ENCODE measurements at places on chromosomes 12 and 14.

- H3K27ac ChIP-seq, result no peak overlapping the region
- H3K27me3 ChIP-seq, result no peaks in the 10 kb centered on the region
- DNase-seq, result peak; percentile 65
Observed at GRCh38 chr12:9745199-9745598, 12.3 kb upstream of the CLECL1 start.

GRCh38 chr14:92502541-92503286, 10.9 kb upstream of the RIN3 start:
- DNase-seq, result no peak
- no peaks in the 10 kb centered on the region for H3K27me3 ChIP-seq
- no peak overlapping the region for H3K27ac ChIP-seq
- no peaks in the 10 kb centered on the region for H3K36me3 ChIP-seq
- no peak overlapping the region for H3K4me3 ChIP-seq
- H3K4me1 ChIP-seq, result no peaks in the 10 kb centered on the region

DNA sequence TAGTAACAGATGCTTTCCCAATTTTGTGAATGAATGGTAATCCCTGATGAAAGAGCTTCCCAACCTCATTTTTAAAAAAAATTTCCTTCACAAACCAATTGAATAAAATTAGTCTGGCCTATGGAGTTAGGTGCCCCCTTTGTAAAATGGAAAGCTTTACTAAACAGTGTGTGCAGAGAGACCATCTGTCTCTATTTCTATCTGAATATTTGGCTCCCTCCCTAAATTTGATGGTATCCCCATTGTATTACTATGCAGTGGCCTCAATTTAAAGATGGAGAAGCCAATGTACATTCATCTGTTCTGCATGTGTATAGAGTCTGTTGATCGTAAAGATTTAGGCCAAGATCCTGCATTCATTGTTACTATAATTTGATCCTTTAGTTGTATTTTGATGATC, 397.7 kb upstream of the RGS6 start:
- no peaks in the 10 kb centered on the region for H3K36me3 ChIP-seq
- H3K4me3 ChIP-seq, result no peak overlapping the region
- DNase-seq, result no peak
- peaks cover 2% of the 10 kb centered on the region for H3K4me1 ChIP-seq
- H3K27ac ChIP-seq, result no peak overlapping the region

- no peaks in the 10 kb centered on the region for H3K36me3 ChIP-seq
- peak; percentile 87 for DNase-seq
- no peak overlapping the region for H3K4me3 ChIP-seq
- no peaks in the 10 kb centered on the region for H3K27me3 ChIP-seq
- H3K27ac ChIP-seq, result no peak overlapping the region
- H3K4me1 ChIP-seq, result peaks cover 4% of the 10 kb centered on the region
Observed at GRCh38 chr14:54175298-54175942, 218.8 kb upstream of the BMP4 start.

- DNase-seq, result no peak
- no peak overlapping the region for H3K27ac ChIP-seq
- no peaks in the 10 kb centered on the region for H3K36me3 ChIP-seq
- H3K4me3 ChIP-seq, result no peak overlapping the region
- H3K27me3 ChIP-seq, result no peaks in the 10 kb centered on the region
Observed at GRCh38 chr14:73437206-73437605, 21.1 kb downstream of the NUMB start.

DNA sequence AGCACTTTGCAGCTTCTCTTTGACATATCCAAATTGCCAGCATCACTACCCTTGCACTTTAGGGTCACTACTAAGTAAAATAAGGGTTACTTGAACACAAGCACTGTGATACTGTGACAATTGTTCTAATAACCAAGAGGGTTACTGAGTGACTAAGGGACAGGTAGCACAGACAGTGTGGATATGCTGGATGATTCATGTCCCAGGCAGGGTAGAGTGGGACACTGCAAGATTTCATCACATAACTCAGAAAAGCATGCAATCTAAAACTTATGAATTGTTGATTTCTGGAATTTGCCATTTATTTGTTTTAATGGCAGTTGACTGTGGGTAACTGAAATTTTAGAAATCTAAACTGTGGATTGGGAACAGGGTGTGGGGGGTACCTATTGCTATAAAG, 218.8 kb downstream of the KITLG start:
- no peak overlapping the region for H3K27ac ChIP-seq
- H3K4me1 ChIP-seq, result peaks cover 6% of the 10 kb centered on the region
- no peak overlapping the region for H3K4me3 ChIP-seq
- no peaks in the 10 kb centered on the region for H3K27me3 ChIP-seq

DNA sequence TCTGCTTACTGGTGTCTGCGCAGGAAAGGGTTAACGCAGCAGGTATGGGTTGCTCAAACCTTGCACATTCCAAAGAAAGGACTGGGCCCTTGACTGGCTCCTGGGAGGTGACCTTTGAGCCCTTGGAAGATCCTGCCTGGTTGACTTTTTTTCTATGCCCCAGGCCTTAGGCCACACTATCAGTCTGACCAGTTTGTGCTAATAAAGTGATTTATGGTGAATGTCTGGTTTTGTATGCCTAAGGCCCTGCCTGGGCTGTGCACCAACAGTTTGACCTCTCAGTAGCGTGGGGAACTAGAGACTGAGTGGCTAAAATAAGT, 61.4 kb upstream of the SCN8A start:
- H3K27ac ChIP-seq, result no peak overlapping the region
- H3K4me1 ChIP-seq, result no peaks in the 10 kb centered on the region
- H3K36me3 ChIP-seq, result no peaks in the 10 kb centered on the region
- H3K27me3 ChIP-seq, result no peaks in the 10 kb centered on the region

DNA sequence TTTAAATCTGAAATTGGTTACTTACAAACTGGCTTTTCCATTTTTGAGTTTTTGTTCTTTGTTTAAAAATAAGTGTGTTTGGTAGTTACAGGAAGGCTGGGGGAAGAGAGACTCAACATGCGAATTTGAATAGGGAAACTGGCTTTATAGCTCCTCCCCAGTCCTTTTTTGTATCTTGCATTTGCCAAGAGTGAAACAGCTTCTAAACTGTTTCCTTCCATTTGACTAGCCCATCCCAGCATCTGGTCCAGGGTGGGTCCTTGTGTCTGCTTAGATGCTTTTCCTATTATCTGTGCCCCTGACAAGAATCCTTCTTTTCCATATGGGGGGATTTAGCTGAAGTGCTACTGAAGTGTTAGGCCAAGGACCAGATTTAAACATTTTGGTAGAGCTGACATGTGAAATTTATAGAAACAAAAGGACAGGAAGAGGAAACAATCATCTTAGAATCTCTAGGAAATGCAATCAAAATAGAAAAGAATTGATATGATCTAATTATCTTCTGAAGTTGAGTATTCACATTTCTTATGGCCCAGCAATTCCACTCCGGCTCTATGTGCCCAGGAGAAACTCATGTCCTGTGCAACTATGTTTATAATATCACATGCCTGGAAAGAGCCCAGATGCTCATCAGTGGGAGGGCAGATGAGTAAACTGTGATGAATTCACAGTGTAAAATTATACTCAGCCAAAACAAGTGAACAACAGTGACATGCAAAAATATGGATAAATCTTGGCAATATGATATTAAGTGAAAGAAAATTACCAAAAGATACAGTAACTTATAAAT, 7.4 kb downstream of the SMOC1 start:
- no peaks in the 10 kb centered on the region for H3K27me3 ChIP-seq
- no peak overlapping the region for H3K4me3 ChIP-seq
- no peaks in the 10 kb centered on the region for H3K4me1 ChIP-seq
- DNase-seq, result no peak
- no peak overlapping the region for H3K27ac ChIP-seq
- H3K36me3 ChIP-seq, result no peaks in the 10 kb centered on the region

DNA sequence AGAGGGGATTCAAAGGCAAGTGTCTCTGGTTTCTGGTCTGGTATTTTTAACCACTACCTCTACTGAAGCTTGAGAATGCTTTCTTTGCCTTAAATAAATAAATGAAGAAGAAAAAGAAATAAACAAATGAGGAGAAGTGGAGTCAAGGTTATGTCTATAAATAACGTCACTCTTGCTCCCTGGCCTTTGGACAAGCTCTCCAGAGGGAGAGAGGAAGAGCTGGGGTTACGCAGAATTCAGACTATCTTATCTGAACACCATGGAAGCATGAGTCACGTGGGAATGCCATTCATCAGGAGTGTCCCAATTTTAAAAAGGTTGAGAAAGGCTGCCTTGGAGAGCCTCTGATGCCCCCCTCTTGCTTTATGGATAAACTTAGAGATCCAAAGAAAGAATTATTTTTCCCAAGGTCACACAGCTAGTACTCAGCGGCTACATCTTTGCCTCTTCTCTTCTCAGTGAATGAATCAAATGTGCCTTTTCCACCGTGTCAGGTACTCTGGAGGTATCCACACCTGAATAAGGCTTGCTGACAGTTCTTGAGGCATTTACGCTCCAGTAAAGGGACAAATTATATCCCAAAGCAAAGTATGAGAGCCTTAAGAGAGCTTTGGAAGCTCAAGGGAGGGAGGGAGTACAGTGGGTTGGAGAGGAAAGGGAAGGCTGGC, 12.9 kb upstream of the MSI1 start:
- no peak for DNase-seq
- no peak overlapping the region for H3K27ac ChIP-seq
- H3K36me3 ChIP-seq, result no peaks in the 10 kb centered on the region
- no peak overlapping the region for H3K4me3 ChIP-seq

DNA sequence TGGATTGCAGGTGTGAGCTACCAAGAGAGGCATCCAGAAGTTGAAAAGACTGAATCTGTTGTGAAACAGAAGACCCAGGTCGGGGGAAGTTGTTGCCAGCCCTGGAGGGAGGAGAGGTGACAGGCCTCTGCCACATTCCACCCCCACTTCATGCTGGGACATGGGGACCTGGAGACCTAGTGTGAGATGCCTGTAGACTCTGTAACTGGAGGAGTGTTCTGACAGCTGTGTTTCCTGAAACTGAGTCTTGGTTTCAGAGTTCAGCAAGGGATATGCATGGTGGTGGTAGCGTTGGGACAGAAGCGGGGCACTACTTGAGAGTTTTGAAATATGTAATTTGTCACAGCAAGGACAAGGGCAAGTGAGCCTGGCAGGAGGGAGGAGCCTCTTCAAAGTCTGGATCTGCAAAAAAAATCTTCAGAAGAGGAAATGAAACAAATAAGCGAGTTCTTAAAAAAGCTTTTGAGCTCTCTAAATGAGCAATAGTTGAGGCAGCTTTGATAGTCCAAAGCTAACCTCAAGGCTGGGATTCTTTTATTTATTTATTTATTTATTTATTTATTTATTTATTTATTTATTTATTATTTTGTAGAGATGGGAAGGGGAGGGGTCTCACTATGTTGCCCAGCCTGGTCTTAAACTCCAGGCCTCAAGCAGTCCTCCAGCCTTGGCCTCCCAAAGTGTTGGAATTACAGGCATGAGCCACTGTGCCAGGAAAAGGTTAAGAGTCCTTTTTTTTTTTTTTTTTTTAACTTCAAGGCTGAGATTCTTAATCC, 58.9 kb upstream of the EEA1 start:
- no peak overlapping the region for H3K27ac ChIP-seq
- no peaks in the 10 kb centered on the region for H3K27me3 ChIP-seq
- peak; percentile 97 for DNase-seq
- H3K4me1 ChIP-seq, result peaks cover 3% of the 10 kb centered on the region
- no peak overlapping the region for H3K4me3 ChIP-seq

GRCh38 chr12:30440826-30441602, 254.7 kb downstream of the IPO8 start:
- H3K4me1 ChIP-seq, result no peaks in the 10 kb centered on the region
- H3K27ac ChIP-seq, result no peak overlapping the region
- no peaks in the 10 kb centered on the region for H3K27me3 ChIP-seq
